ENCODE measurements at places on chromosomes 5 and 9.

DNA sequence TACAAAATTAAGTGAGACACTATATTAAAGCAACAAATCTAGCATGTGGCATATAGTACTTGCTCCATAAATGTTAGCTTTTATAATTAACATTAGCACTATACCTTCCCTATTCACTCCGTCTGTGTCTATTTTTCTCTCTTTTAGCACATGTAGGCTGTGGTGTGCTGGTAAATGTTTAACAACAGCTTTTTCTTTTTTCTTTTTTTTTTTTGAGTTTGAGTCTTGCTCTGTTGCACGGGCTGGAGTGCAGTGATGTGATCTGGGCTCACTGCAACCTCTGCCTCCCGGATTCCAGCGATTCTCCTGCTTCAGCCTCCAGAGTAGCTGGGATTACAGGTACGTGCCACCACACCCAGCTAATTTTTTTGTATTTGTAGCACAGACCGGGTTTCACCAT is 62.1 kb downstream of the SPRY4 start:
- DNase-seq = no peak

DNA sequence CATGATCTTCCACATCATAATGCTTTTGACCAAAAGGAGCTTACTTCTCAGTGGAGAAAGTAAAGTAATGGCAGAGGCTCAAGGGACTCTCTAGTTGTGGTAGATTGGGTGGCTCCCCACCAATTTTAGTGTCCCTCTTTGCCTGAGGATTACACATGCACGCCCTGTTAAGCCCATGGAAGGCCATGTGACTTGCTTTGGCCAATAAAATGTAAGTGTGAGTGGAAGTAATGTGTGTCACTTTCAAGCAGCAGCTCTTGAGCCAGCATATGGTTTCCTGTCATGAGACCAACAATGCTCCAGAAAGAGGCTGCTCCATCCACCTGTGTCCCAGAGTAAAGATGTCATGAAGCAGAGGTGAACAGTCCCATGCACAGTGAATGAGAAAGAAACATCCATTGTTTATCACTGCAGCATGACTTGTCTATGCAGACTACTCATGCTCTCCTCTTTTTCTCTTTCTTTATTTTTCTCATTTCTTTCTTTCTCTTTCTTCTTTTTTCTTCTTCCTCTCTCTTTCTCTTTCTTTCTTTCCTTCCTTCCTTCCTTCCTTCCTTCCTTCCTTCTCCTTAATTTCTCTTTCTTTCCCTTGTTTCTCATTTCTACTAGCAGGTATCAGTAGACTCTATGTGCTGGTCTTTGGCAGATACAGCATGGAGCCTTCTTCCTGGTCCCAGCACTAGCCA is 57.3 kb upstream of the EGFLAM start:
- no peak for DNase-seq

GRCh38 chr5:147245381-147246165 is 10.7 kb downstream of the STK32A start:
- DNase-seq = no peak

- no peak for DNase-seq
Observed at GRCh38 chr9:129667850-129668249, 2.4 kb downstream of the PRRX2 start.

DNA sequence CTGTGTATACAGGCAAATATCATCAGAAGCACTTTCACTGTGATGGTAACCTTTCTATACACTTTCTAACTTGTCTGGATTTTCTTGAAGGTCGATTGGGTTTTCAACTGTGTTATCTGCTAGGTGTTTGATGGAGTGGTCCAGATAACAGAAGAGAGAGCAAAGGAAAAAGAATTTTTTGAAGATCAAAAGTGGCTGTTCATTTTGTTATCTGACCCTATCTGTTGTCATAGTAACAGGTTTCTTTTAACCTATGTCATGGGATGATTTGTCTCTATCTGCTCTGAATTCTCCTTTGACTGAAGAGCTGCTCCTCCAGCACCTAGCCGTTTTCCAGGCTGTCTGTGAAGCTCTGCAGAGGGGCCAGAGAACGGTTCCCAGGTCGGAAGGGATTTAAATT is 77.8 kb upstream of the IRX2 start:
- DNase-seq = no peak

DNA sequence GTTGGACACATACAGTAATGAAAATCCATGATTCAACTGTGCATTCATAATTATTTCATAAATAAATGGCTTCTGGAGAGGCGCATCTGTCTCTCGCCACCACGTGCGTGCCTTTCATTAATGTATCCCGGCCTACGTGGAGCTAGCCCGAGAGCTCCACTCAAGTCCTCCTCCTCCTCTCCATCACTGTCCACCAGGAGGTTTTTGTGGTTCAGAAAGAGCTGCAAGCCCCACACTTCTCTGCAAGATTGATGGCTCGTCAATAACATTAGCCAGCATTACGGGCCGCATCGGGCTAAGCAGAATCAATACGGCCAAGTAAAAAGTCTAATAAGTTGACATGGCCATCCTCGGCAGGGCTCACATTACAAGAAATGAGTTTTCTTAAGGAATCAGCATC is 499.8 kb downstream of the BNC2 start:
- DNase-seq = no peak

- peak; percentile 27 for DNase-seq
Observed at GRCh38 chr5:52859628-52860027, 71.9 kb downstream of the ITGA1 start.

DNA sequence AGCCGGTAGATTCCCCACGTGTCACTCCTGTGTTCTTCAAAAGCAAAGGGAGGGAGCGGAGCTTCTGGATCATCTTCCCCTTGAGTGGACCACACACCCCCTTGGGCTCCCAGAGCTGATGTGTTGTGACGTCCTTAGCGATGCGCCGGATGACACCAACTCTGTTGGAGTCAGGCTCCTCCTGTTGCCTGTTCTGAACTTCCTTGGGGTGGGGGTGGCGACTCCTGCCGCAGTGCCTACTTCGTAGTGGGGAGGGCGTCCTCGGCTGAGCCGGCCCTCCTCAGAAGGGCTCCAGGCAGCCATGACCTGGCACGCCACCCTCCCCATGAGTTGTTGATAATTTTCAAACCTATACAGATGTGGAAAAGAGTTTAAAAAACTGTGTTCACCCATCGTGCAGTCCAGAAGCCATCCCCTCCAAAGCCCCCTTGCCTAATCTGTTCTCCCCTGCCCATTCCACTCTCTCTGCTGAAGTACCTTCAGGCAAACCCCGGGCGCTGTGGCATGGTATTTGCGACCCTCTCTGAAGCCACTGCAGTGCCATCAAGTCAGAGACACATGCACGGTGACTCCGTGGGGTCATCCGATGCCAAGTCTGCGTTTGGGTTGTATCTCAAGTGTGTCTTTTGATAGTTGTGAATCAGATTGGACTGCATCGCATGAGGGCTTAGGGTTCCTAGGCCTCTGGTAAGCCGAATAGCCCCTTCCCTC is 16.7 kb downstream of the EXOC3 start:
- DNase-seq = no peak

DNA sequence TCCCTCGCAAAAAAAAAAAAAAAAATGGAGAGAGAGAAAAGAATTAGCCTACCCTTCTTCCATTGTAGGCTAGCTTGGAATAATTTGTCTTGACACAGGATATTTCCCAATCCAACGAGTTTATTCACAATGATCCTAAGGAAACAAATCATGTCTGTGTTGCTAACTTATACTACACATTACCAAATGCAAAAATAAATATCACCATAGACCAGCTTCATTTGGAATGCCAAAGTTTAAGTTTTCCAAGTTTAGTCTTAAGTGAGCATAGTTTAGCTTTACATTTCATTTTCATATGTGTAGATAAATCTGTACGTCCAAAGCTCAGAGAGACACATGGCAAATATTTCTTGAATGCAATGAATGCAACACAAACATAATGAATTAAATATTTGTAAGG is 1106.2 kb upstream of the DMAC1 start:
- no peak for DNase-seq

DNA sequence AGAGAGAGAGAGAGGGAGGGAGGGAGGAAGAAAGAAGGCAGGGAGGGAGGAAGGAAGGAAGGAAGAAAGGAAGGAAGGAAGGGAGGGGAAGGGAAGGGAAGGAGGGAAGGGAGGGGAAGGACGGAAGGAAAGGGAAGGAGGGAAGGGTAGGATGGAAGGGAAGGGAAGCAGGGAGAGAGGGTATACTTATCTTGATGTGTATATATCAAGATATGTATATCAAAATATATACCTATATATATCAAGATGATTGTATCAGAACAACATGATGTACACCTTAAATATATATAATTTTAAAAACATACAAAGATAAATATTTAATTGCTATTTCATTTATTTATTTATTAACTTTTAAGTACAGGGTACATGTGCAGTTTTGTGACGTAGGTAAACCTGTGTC is 96.8 kb upstream of the ADAMTS16 start:
- DNase-seq = no peak

DNA sequence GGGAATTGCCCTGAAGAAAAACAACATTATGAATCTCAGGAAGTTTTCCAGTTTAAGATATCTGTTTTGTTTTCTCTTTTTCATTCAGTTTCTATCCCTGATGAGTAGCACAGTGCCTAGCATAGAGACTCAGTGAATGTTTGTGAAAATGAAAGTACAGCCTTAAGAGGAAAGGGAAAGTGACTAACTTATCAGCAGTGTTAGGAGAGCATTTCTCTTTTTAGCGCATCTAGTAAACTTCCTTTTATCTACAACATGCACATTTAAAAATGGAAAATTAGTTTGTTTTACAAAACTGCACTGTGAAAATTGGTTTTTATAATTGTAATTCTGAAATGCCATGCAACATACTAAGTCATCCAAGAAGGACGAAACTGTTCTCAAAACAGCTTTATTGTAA is 110.8 kb downstream of the SMARCA2 start:
- DNase-seq = no peak

DNA sequence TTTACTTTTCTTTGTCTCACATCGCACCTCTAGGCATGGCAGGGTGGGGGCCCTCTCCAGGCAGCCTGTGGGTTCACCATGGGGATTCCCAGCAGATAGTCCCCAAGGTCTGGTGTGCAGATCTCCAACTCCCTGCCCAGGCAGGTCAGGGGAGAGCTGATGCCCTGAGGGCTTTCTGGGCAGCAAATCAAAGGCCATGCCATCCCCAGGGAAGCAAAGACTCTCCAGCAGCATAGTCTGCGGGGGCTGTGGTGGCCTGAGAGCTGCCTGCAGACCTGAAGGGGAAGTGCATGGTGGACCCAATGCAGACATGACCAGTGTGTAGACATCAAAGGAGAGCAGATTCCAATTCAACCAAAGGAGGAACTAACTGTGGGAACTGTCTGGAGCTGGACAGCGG is 7.7 kb downstream of the NEURL1B start:
- DNase-seq = no peak

DNA sequence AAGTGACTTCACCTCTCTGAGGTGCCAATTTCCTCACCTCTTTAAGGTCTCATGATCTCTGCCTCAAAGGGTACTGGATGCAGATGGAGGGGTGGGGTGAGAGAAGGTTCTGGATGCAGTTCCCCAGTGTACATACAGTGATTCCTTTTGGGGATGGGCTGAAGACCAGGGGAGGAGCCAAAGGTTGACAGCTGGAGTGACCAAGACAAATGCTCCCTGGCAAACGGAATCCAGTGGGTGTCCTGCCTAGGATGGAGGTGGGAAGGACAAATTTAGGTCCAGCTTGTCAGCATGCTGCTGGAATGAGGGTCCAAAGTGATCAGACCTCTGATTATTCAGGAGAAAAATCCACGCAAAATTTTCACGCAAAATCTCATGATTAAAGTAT is 7.3 kb upstream of the LMX1B start:
- DNase-seq = no peak

GRCh38 chr5:73947906-73948640 is 322.1 kb downstream of the ARHGEF28 start:
- no peak for DNase-seq

GRCh38 chr9:118419676-118420075 is 715.5 kb downstream of the TLR4 start:
- no peak for DNase-seq

DNA sequence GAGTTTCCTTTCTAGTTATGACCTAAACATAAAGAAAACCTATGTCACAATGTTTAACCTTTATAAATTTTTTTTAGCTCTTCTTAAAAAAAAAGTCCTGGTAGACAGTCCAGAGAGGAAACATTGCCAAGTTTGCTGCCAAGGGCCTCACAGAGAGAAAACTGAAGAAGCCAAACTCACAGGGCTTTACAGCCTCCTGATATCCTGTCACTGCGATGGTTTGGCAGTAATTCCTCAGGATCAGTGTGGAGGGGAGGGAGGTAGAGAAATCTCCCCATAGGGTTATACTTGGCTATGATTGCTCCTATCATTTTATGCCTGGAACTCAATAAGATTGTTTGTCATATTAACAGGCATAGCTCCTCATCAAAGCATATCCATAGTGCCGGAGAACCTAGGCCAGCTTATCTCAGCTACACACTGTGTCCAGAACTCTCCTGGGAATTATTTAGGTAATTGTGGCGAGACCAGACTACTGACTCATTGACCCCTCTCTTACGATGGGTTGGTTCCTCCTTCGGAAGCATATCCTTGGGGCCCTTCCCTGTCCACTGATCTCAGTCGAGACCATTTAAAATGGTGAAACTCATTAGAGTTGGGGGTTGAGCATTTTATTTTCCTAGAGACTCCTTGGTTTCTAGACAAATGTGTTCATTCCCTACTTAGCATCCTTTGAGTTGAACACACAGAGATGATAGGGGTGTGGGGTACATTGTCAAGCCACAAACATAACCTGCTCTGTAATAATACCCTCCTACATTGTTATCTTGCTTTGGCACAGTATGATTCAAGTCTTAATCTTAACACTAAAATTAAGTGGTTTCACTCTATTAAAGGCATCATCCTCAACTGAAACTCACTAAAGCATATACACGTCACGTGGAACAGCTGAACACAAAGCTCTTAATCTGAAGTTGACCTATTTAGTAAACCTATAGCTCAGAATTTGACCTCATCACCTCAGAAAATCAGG is 53.4 kb upstream of the TMC1 start:
- no peak for DNase-seq

GRCh38 chr9:121353241-121354061 is 16.6 kb downstream of the STOM start:
- DNase-seq = no peak

- DNase-seq = no peak
Observed at GRCh38 chr5:8634219-8634618, 765.3 kb downstream of the MTRR start.

GRCh38 chr9:113931140-113931539 is 55.0 kb downstream of the ZNF618 start:
- DNase-seq = no peak

DNA sequence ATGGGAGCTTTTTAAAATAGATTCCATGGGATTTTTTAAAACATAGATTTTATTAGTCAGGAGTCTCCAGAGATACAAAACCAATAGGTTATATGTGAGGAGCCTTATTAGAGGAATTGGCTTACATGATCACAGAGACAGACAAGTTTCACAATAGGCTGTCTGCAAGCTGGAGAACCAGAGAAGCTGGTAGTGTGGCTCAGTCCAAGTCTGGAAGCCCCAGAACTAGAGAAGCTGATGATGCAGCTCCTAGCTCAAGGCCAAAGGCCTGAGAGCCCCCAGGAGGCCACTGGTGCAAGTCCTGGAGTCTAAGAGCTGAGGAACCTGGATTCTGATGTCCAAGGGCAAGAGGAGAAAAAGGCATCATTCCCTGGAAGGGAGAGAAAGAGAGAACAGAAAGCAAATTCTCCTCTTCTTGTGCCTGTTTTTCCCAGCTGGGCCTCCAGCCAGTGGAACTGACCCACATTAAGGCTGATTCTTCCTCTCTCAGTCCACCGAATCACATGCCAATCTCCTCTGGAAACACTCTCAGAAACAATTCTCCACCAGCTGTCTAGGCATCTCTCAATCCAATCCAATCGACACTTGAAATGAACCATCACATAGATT is 59.3 kb downstream of the AHRR start:
- DNase-seq = no peak

Measured in HFF-Myc (cell line).